Endothelial cell of umbilical vein (primary cell): ENCODE measurements at places on chromosomes 6 and 20.

- no peak overlapping the region for H3K27ac ChIP-seq
- no peaks in the 10 kb centered on the region for H3K36me3 ChIP-seq
- H3K27me3 ChIP-seq = peaks cover 2% of the 10 kb centered on the region
- no peak overlapping the region for H3K4me3 ChIP-seq
- DNase-seq = no peak
- peaks cover 24% of the 10 kb centered on the region for H3K4me1 ChIP-seq
Measured at GRCh38 chr6:45648262-45648620, 270.5 kb upstream of the SUPT3H start.

DNA sequence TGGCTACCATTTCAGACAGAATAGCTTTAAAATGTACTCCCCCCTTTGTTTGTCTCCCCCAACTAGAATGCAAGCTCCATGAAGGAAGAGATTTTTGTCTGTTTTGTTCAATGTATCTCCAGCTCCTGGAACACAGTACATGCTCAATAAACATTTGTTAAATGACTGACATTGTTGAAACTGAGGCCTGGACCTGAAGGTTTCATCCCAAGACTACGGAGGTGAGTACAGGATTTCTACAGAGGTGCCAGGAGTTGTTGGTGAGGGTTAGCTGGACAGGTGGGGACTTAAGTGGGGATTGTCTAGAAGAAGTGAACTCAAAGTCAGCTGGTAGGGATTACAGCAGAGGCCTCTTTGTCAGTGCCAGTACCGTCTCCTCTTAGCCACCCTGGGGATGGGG, 19.4 kb downstream of the VEGFA start:
- H3K36me3 ChIP-seq = no peaks in the 10 kb centered on the region
- H3K4me1 ChIP-seq = no peaks in the 10 kb centered on the region
- H3K27ac ChIP-seq = no peak overlapping the region
- H3K4me3 ChIP-seq = no peak overlapping the region

DNA sequence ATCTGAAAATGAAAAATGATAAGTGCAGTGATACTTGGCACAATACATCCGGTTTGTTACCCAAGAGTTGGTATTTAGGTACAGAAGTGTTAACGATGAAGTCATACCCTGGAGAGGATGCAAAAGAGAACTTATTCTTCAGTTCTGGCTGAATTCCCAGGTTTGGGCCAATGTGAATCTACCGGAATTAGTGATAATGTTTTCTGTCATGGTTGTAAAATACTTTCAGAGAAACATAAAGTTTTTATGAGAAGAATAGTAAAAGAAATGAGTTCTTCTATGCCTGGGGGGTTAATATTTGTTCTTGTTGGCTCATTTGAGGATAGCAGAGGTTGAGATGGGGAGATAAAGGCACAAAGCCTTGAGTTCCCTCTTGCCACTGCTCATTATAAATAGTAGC, 509.9 kb upstream of the POU3F2 start:
- no peaks in the 10 kb centered on the region for H3K27me3 ChIP-seq
- H3K27ac ChIP-seq = no peak overlapping the region
- no peaks in the 10 kb centered on the region for H3K36me3 ChIP-seq
- H3K4me1 ChIP-seq = no peaks in the 10 kb centered on the region
- H3K4me3 ChIP-seq = no peak overlapping the region

GRCh38 chr6:50826803-50827202, 8.1 kb downstream of the TFAP2B start:
- no peak overlapping the region for H3K4me3 ChIP-seq
- peaks cover 36% of the 10 kb centered on the region for H3K27me3 ChIP-seq
- no peaks in the 10 kb centered on the region for H3K36me3 ChIP-seq
- no peak overlapping the region for H3K27ac ChIP-seq
- no peaks in the 10 kb centered on the region for H3K4me1 ChIP-seq

- no peaks in the 10 kb centered on the region for H3K4me1 ChIP-seq
- H3K27me3 ChIP-seq = no peaks in the 10 kb centered on the region
- no peak for DNase-seq
- no peak overlapping the region for H3K27ac ChIP-seq
- no peak overlapping the region for H3K4me3 ChIP-seq
Measured at GRCh38 chr6:163733061-163733460, 318.5 kb downstream of the QKI start.

GRCh38 chr6:153167907-153168306, 36.8 kb upstream of the RGS17 start:
- no peak overlapping the region for H3K4me3 ChIP-seq
- no peak for DNase-seq
- no peaks in the 10 kb centered on the region for H3K36me3 ChIP-seq
- H3K4me1 ChIP-seq = peaks cover 19% of the 10 kb centered on the region

DNA sequence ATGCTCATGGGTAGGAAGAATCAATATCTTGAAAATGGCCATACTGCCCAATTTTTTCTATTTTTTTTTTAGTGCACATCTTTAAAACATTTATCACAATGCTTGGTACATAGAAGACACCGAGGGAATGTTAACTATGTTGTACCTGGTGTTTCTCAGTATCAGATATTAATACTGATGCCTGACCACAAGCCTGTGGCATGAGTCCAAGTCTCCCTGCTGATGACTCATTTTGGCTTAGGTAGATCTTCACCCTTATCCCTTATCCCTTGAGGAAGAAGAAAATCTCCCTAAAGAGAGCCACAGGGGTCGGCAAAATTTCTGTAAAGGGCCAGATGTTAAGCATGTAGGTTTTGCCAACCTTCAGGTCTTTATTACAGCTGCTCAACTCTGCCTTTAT, 14.5 kb downstream of the CD109 start:
- peak; percentile 57 for DNase-seq
- H3K36me3 ChIP-seq = peaks cover 3% of the 10 kb centered on the region
- no peak overlapping the region for H3K27ac ChIP-seq
- no peaks in the 10 kb centered on the region for H3K27me3 ChIP-seq

DNA sequence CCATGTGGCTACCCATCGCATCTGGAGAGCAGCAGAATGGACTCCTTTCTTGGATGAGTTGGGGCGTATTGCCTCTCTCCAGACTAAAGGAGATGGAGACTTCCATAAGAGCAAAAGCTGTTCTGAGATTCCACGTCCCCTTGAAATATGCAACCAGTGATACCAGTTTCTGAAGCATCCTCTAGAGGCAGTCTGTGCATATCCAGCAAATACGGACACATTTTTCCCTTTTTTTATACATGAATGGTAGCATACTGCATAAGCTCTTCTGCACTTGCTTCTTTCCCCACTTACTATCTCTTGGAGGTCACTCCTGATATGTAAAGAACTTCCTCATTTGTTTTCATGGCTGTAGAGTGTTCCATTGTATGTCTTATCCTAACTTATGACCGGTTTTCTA, 34.6 kb downstream of the TAF8 start:
- no peak overlapping the region for H3K27ac ChIP-seq
- H3K36me3 ChIP-seq = no peaks in the 10 kb centered on the region
- H3K27me3 ChIP-seq = no peaks in the 10 kb centered on the region
- no peak overlapping the region for H3K4me3 ChIP-seq
- peaks cover 5% of the 10 kb centered on the region for H3K4me1 ChIP-seq

- no peaks in the 10 kb centered on the region for H3K36me3 ChIP-seq
- no peak for DNase-seq
- H3K27me3 ChIP-seq = no peaks in the 10 kb centered on the region
- peak overlapping the region; percentile 32 for H3K27ac ChIP-seq
- H3K4me1 ChIP-seq = peaks cover 3% of the 10 kb centered on the region
Measured at GRCh38 chr6:148382861-148383260, 40.2 kb downstream of the SASH1 start.

GRCh38 chr6:157710604-157711003, 112.4 kb upstream of the SNX9 start:
- H3K27ac ChIP-seq = no peak overlapping the region
- no peak for DNase-seq
- H3K36me3 ChIP-seq = no peaks in the 10 kb centered on the region
- H3K4me3 ChIP-seq = no peak overlapping the region
- H3K27me3 ChIP-seq = no peaks in the 10 kb centered on the region

DNA sequence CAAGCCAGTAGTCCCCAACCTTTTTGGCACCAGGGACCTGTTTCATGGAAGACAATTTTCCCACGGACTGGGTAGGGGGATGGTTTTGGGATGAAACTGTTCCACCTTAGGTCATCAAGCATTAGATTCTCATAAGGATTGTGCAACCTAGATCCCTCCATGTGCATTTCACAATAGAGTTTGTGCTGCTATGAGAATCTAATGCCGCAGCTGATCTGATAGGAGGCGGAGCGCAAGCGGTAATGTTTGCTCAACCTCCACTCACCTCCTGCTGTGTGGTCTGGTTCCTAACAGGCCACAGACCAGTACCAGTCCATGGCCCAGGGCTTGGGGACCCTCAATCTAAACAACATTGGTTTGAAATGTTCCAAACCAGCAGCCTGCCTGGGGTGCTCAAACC, 137.0 kb upstream of the STXBP5 start:
- H3K36me3 ChIP-seq = no peaks in the 10 kb centered on the region
- no peak for DNase-seq
- no peak overlapping the region for H3K27ac ChIP-seq
- H3K27me3 ChIP-seq = no peaks in the 10 kb centered on the region

DNA sequence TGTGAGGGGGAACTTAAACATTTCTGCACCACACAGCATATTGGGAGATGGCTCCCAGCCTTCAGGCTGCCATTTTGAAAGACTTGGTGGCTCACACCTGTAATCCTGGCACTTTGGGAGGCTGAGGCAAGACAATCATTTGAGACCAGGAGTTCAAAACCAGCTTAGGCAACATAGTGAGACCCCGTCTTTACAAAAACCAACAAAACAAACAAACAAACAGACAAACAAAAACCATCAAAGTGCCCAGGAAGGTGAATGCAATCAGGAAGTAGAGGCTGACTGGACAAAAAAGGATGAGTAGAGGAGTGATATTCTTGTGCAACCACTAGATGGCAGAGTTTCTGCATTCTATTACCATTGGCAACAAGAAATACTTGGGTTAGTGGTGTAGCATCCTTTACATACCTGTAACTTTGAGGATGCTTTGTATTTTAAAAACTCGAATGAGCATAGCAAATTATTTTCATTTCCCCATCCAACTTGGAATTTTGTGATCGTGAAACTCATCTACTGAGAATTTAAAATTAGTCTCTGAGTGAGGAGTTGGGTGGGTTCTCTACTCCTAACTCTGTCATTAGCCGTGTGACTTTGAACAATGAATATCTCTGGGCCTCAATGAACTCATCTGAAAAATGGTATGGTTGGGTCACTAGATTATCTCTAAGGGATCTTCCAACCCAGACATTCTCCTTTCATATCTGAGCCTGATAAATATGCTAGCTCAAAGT, 84.4 kb downstream of the CRYBG1 start:
- H3K4me1 ChIP-seq = no peaks in the 10 kb centered on the region
- H3K27me3 ChIP-seq = peaks cover 29% of the 10 kb centered on the region
- H3K4me3 ChIP-seq = no peak overlapping the region
- H3K27ac ChIP-seq = no peak overlapping the region
- DNase-seq = peak; percentile 52

- peaks cover 6% of the 10 kb centered on the region for H3K27me3 ChIP-seq
- no peak for DNase-seq
- no peak overlapping the region for H3K4me3 ChIP-seq
- no peaks in the 10 kb centered on the region for H3K36me3 ChIP-seq
Measured at GRCh38 chr6:79803917-79804316, 143.4 kb downstream of the ELOVL4 start.

GRCh38 chr6:44128020-44128917, 915 bp downstream of the TMEM63B start:
- no peaks in the 10 kb centered on the region for H3K27me3 ChIP-seq
- H3K36me3 ChIP-seq = no peaks in the 10 kb centered on the region
- DNase-seq = peak; percentile 17
- H3K4me1 ChIP-seq = peaks cover 37% of the 10 kb centered on the region

DNA sequence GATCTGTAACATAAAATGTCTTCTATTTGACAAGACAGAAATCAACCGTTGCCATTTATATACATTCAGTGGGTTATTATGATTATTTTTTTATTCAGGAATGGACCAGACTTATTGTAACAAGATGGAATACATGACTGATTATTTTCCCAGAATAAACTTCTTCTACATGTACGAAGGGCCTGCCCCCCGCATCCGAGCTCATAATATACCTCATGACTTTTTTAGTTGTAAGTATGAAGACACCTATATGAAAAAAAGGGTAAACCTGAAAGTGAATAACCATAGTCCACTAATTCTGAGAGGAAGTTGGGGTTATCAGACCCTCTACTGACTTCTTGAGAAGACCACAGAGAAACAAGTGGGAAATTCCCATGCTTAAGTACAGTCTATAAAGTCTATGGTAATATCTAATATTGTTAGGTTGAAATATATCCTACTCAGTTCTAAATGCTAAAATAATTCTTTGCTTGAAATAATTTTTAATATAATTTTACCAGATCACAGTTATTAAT, 15.9 kb downstream of the OR2A4 start:
- H3K27ac ChIP-seq = no peak overlapping the region
- H3K27me3 ChIP-seq = peaks cover 2% of the 10 kb centered on the region
- H3K36me3 ChIP-seq = no peaks in the 10 kb centered on the region
- no peak overlapping the region for H3K4me3 ChIP-seq
- no peaks in the 10 kb centered on the region for H3K4me1 ChIP-seq

- no peak overlapping the region for H3K27ac ChIP-seq
- no peak overlapping the region for H3K4me3 ChIP-seq
- DNase-seq = no peak
- no peaks in the 10 kb centered on the region for H3K36me3 ChIP-seq
- no peaks in the 10 kb centered on the region for H3K4me1 ChIP-seq
Measured at GRCh38 chr6:37074053-37074827, 68.8 kb downstream of the FGD2 start.

DNA sequence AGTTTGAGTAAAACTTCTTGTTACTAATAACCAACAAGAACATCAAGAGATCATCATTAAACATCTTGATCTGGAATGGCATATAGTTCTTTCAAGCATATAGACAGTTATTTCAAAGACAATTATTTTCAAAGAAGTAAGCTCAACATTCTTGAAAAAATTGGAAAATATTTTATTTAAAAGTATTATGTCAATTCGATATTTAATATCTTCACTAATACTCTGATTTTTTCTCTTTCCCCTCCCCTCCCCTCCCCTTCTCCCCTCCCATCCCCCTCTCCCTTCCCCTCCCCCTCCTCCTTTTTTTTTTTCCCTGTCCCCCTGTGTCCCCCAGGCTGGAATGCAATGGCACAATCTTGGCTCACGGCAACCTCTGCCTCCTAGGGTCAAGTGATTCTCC, 82.8 kb downstream of the SASH1 start:
- DNase-seq = no peak
- no peaks in the 10 kb centered on the region for H3K36me3 ChIP-seq
- no peaks in the 10 kb centered on the region for H3K27me3 ChIP-seq
- no peak overlapping the region for H3K4me3 ChIP-seq
- peak overlapping the region; percentile 87 for H3K27ac ChIP-seq

- no peaks in the 10 kb centered on the region for H3K36me3 ChIP-seq
- H3K4me3 ChIP-seq = no peak overlapping the region
- H3K27me3 ChIP-seq = no peaks in the 10 kb centered on the region
- H3K4me1 ChIP-seq = no peaks in the 10 kb centered on the region
- no peak overlapping the region for H3K27ac ChIP-seq
Measured at GRCh38 chr6:150745896-150746295, 119.6 kb upstream of the MTHFD1L start.

- H3K36me3 ChIP-seq = no peaks in the 10 kb centered on the region
- DNase-seq = peak; percentile 93
- H3K4me1 ChIP-seq = peaks cover 24% of the 10 kb centered on the region
- H3K4me3 ChIP-seq = no peak overlapping the region
Measured at GRCh38 chr20:17749978-17750721, 50.4 kb downstream of the BANF2 start.

- no peak overlapping the region for H3K4me3 ChIP-seq
- H3K36me3 ChIP-seq = no peaks in the 10 kb centered on the region
- no peaks in the 10 kb centered on the region for H3K27me3 ChIP-seq
- peak; percentile 39 for DNase-seq
- peaks cover 25% of the 10 kb centered on the region for H3K4me1 ChIP-seq
- H3K27ac ChIP-seq = no peak overlapping the region
Measured at GRCh38 chr20:11738852-11739251, 178.8 kb upstream of the BTBD3 start.
